T-helper 17 cell (primary cell): ENCODE measurements at places on chromosomes 7 and 10. TPM values are rescaled to one million over a fixed set of nuclear protein-coding genes. Genes with fewer than 3 reads are reported as not detected.

DNA sequence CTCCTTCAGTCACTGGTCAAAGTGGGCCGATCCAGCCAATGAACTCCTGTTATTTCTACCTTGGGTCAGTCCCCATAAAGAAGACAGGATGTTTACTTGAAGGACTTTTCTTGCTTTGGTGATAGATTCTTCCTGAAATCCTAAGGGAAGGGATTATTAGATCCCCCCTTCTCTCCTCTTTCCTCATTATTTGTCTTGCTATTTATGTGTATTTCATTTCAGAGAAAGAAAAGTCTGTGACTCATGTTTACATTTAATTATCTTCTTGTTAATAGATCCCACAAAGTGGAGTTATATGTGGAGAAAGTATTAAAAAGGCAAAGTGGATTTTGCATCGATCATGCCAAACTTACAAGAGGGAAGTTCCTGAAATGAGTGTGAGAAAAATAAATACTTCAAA, 341.5 kb downstream of the PHTF2 start:
- no peaks in the 10 kb centered on the region for H3K36me3 ChIP-seq
- H3K27ac ChIP-seq = no peak overlapping the region
- peaks cover 58% of the 10 kb centered on the region for H3K27me3 ChIP-seq
- H3K4me1 ChIP-seq = no peaks in the 10 kb centered on the region
- no peak for DNase-seq
- H3K4me3 ChIP-seq = no peak overlapping the region

DNA sequence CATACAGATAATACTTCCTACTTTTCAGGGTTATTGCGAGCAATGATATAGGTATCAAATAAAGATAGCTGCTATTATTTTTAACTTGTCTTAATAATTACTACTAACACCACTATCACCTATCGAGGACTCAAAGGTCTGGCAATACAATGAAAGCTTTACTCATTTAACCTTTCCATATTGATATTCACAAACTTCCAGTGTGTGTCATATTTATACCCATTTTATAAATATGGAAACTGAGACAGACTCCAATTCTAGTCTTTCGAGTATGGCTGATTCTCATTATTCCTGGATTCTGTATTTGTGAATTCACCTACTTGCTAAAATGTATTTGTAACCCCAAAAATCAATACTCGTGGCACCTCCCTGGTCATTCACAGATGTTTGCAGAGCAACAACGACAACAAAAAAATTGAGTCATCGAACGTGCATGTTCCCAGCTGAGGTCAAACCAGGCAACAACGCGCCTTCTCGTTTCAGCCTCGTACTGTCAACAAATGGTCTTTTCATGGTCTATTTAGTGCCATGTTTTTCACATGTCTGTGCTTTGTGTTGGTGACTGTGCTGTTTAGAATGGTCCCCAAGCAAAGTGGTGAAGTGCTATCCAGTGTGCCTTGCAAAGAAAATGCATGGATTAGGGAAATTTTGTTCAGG, 51.7 kb downstream of the SMURF1 start:
- no peak overlapping the region for H3K27ac ChIP-seq
- no peaks in the 10 kb centered on the region for H3K36me3 ChIP-seq
- peaks cover 26% of the 10 kb centered on the region for H3K4me1 ChIP-seq
- H3K4me3 ChIP-seq = no peak overlapping the region
- H3K27me3 ChIP-seq = no peaks in the 10 kb centered on the region

TFR2 gene
- 6.1 TPM for total RNA-seq

NPSR1 gene
- total RNA-seq = not detected

ATP6V1F gene
- total RNA-seq = 68.7 TPM

DNA sequence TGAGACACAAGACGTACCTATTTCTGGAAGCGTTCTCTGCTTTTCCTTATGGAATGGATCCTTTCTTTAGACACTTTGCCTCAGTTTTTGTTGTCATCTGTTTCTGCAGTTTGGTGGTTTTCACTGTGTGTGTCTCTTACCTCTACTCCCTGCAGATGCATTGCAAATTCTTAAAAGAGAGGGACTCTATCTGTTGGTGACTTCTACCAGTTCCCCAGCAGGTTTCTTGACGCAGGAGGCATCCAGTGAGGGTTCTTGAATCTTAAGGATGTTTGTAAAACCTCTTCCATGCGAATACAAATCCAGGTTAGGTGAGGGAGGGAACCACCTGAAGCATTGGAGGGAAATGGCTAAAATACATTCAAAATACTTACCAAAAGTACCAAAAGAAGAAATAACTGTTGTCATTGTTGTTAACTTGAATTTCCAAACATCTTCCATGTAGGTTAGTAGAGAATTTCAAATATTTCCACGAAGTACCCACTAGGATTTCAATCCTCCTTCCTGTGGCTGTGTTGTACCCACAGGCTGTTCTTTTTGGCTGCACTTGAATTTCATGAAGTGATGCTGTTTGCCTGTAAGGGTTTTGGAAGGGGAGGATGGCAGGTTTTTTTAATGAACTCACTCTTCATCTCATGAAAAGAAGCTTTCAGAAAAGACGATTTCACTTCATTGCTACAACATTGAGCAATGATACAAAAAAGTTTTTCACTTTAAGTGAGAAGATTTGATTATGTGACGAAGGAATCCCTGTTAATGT, 32.2 kb downstream of the PLXDC2 start:
- no peaks in the 10 kb centered on the region for H3K27me3 ChIP-seq
- no peaks in the 10 kb centered on the region for H3K36me3 ChIP-seq
- DNase-seq = no peak
- no peaks in the 10 kb centered on the region for H3K4me1 ChIP-seq
- no peak overlapping the region for H3K4me3 ChIP-seq
- H3K27ac ChIP-seq = no peak overlapping the region

HOXA13 gene
- total RNA-seq = not detected

GRCh38 chr7:148367731-148368475, 222.7 kb upstream of the C7orf33 start:
- no peak for DNase-seq
- H3K27me3 ChIP-seq = peaks cover 15% of the 10 kb centered on the region
- H3K36me3 ChIP-seq = no peaks in the 10 kb centered on the region
- H3K4me1 ChIP-seq = no peaks in the 10 kb centered on the region
- H3K4me3 ChIP-seq = no peak overlapping the region

SLC13A1 gene
- total RNA-seq = not detected

DNA sequence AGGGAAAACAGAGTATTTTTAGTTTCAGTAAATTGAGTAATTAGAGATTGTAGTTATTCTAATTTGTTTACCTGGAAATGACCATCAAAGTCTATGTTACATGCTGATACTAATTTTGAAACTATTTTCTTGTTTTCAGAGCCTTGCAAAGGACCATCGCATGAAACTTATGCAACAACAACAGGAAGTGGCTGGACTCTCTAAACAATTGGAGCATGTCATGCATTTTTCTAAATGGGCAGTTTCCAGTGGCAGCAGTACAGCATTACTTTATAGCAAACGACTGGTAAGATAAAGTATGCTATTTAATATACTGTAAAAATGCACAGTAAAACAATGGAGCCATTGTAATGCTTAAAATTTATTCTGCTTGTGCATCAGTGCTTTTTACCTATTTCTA, 78.5 kb downstream of the TRIM24 start:
- H3K36me3 ChIP-seq = peaks cover 15% of the 10 kb centered on the region
- no peaks in the 10 kb centered on the region for H3K4me1 ChIP-seq
- DNase-seq = no peak
- no peak overlapping the region for H3K4me3 ChIP-seq

GIMAP8 gene
- 8.1 TPM for total RNA-seq

GRCh38 chr7:16755397-16755796, 1.8 kb downstream of the TSPAN13 start:
- no peak for DNase-seq
- H3K4me1 ChIP-seq = peaks cover 11% of the 10 kb centered on the region
- no peak overlapping the region for H3K27ac ChIP-seq

NOM1 gene
- 35.8 TPM for total RNA-seq

DNA sequence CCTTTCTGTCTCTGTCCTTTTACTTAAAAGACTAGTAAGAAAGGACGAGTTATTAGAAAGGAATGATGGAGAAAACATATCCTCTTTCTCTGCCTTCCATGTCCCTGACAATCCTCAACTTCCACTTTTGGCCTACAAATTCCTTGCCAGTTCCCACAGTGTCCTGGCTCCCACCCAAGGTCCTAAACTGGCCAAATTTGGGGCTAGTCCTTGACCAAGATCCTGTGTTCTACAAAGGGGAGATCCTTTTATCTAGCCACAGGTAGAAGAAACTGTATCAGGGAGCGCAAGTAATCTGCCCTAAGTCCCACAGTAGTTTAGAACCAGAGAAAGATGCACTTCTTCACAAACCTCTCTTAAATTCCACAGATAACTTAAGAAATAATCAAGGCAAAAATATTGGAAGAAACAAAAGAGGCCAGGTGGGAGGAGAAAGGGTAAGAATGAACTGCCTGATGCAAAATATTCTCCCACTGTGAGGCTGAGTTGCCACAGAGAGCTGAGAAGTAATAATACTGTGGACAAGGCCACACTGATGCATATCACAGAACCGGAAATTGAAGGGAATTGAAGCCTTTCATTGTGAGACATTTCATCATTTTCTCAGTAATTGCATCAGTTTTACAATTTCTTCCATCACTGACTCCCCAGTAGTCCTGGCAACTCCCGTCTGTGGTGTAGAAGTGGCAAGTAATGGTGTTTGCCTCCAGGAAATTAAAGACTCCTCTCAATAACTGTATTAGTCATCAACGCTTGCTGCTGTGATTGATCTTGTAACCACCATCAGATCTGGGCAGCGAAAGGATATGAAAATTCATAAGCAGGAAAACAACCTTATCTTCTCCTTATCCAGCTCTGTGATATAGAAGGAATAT, 47.2 kb downstream of the DNAJC12 start:
- no peaks in the 10 kb centered on the region for H3K27me3 ChIP-seq
- no peaks in the 10 kb centered on the region for H3K36me3 ChIP-seq
- H3K4me1 ChIP-seq = peaks cover 18% of the 10 kb centered on the region
- no peak overlapping the region for H3K27ac ChIP-seq

PIP gene
- total RNA-seq = not detected

- H3K4me1 ChIP-seq = no peaks in the 10 kb centered on the region
- H3K27ac ChIP-seq = no peak overlapping the region
- H3K4me3 ChIP-seq = no peak overlapping the region
- no peaks in the 10 kb centered on the region for H3K27me3 ChIP-seq
Measured at GRCh38 chr10:770975-771374, 81.5 kb upstream of the DIP2C start.

DNA sequence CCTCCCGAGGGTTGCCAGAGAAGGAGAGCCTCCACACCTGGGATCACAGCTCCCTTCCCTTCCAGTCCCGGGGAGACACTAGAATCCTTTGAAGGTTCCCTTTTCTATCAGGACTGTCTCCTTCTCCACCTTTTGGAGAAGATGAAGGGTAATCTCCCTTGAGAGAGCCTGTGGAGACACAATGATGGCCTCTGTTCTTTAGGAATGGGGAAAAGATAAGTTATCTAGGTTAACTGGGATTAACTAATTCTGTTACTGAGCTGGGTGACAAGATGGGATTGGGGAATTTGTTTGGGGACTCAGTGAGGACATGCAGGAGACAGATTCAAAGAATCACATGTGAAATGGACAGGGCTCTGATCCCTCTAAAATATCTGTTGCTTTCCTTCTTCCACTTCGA, 181.1 kb upstream of the BMPER start:
- no peak overlapping the region for H3K27ac ChIP-seq
- H3K36me3 ChIP-seq = peaks cover 3% of the 10 kb centered on the region
- no peak overlapping the region for H3K4me3 ChIP-seq
- no peaks in the 10 kb centered on the region for H3K27me3 ChIP-seq

INPP5F gene
- total RNA-seq = 10.4 TPM

CYP3A4 gene
- total RNA-seq = not detected

SYCE1 gene
- total RNA-seq = 0.39 TPM

DNA sequence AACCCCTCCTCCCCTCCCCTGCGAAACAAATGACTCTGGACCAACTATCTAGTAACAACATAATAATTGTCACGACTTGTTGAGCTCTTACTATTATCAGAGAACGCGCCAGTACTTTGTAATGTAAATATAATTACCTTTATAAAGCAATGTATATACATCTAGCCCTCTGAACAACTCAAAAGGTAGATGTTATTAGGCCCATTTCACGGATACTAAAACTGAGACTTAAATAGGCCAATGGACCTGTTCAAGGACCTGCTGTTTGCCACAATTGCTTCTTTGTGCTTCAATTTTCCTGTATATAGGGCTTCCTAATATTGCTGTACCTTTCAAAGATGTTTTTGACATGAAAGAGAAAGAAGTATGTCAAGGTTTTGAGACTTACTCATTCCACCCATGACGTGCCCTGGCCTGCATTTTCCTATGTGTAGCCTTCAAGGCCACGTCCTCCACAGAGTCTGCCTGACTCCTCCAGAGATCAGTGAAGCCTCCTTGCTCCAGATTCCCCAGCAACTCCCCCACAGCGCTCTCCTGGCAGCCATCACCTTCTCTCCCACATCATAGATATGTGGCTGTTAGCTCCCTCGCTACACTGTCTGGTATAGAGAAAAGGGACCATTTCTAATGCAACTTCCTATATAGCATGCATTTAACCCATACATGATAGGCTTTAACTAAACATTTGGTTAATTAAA, 156.6 kb downstream of the SKIDA1 start:
- H3K27ac ChIP-seq = no peak overlapping the region
- no peaks in the 10 kb centered on the region for H3K36me3 ChIP-seq
- DNase-seq = no peak
- H3K4me3 ChIP-seq = no peak overlapping the region
- H3K4me1 ChIP-seq = peaks cover 4% of the 10 kb centered on the region
- no peaks in the 10 kb centered on the region for H3K27me3 ChIP-seq

ZPBP gene
- not detected for total RNA-seq

CYP26A1 gene
- total RNA-seq = not detected

SERPINE1 gene
- total RNA-seq = 0.32 TPM

GRCh38 chr10:87878664-87879459, 15.4 kb downstream of the PTEN start:
- no peaks in the 10 kb centered on the region for H3K27me3 ChIP-seq
- H3K4me1 ChIP-seq = peaks cover 15% of the 10 kb centered on the region
- H3K36me3 ChIP-seq = peaks cover 3% of the 10 kb centered on the region
- DNase-seq = no peak
- H3K4me3 ChIP-seq = no peak overlapping the region

ZNF398 gene
- total RNA-seq = 17.2 TPM

DNA sequence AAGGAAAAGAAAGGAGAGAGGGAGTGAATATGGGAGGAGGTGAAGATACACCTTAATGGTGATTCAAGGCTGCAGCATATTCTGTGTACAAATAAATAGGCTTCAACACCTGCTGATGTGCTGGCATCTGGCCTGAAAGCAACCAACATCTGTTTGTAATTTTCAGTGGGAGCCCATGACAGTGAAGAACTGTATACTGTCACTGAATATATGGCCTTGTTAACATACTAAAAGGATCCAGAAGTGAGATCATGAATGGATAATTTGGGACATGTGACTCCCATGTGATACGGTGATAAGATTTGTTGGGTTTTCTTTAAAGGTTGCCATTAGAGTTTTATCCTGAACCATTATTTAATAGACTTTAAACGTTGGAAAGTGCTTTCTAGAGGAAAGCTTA, 459.3 kb downstream of the CNTNAP2 start:
- H3K4me3 ChIP-seq = no peak overlapping the region
- no peak overlapping the region for H3K27ac ChIP-seq
- no peaks in the 10 kb centered on the region for H3K4me1 ChIP-seq
- H3K36me3 ChIP-seq = no peaks in the 10 kb centered on the region
- no peaks in the 10 kb centered on the region for H3K27me3 ChIP-seq

ORAI2 gene
- 50.5 TPM for total RNA-seq
